ENCODE measurements at places on chromosomes 5 and 9.

- H3K27ac ChIP-seq = no peak overlapping the region
- no peak for DNase-seq
- no peaks in the 10 kb centered on the region for H3K4me1 ChIP-seq
Measured at GRCh38 chr5:83714810-83715209, 5.8 kb downstream of the HAPLN1 start.

DNA sequence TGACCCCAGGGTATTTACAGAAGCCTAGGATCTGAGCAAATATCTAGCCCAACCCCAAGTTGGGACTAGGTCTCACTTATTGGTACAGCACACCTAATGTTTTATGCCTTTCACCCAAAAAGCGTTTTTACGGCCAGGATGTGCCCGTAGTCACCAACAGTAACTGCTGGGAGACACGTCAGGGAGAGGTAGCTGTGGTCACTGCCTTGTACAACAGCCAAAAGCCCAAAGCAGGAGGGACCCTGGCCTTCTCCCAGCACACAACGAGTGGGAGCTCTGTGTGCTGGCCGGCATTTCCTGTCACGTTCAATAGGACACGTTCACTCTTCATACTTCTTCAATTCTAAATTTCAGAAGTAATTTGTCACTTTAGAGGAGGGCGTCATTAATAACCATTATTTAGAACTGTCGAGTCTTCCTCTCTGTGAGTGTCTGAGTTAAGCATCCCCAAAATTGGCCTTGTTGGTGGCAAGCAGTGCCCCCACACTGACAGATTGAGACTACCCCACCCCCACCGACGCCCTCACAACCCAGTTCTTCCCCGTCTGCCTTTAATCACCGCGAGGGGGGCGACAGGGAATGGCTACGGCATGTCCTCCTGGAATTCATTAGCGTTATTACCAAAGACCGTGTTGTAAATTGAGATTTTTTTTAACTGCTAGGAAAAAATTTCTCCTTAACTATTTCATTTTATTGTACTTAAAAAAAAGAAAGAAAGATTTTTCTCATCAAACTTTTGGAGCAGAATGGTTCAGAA, 80.7 kb downstream of the MVB12B start:
- no peaks in the 10 kb centered on the region for H3K27me3 ChIP-seq
- no peaks in the 10 kb centered on the region for H3K36me3 ChIP-seq
- no peak overlapping the region for H3K4me3 ChIP-seq
- no peak for DNase-seq
- peaks cover 13% of the 10 kb centered on the region for H3K4me1 ChIP-seq
- H3K27ac ChIP-seq = no peak overlapping the region

DNA sequence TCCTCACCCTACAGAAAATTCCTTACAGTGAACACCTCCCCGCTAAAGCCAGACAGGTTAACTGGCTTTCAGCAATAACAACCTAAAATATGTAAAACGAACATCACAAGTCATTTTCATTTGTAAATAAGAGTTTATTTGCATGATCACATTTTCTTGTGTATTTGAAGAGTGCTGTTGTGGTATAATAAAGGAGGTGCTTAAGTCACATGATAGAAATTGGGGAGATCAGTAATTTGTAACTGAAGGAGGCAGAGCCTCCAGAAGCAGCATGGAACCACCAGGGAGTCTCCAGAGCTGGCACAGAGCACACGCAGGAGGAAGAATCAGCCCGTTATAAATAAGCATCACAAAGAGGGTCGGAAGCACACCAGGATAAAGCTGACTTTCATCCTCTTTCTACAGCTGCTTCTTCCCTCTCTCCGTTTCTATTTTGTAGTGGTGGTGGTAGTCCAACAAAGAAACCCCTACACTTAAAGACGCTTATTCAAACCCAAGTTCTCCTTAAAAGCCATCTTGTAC, 210.6 kb downstream of the MAPKAP1 start:
- peaks cover 16% of the 10 kb centered on the region for H3K4me1 ChIP-seq
- no peak overlapping the region for H3K27ac ChIP-seq
- DNase-seq = no peak
- no peaks in the 10 kb centered on the region for H3K36me3 ChIP-seq

DNA sequence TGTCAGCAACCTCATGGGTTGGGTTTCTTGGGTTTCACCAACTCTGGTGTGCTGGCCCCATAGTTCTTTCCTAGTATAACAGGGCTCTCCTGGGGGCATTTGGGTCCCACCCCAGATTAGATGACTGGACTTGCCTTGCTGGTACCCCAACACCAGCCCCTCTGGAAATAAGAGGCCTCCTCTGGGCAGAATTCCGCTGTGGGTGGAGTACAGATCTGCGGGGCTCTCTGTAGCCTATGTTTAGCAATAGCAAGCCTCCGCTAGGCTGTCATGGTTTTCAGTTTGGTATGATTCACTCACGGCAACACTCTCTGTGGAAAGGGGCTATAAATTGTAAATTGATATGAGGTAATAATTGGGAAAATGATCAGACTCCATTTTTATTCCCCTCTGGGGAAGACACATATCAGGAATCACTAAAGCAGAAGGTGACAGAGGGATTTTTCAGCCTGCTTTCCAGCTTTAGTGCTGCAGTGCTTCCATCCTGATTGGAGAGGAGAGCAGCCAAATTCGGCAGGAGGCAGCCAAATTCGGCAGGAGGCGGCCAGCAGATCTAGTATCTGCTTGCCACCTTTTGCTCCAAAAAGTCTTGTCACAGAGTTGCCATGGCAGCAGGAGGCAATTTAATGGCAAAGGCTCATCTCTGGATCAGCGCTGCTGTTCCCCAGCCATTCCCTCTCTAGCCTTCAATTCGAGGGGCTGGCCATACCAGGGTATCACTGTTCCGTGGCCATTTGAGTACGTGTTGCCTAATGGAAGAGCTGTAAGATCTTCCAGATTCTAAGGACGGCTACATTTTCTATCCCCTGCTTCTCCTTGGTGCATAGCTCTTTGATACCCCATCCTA, 84.6 kb downstream of the SLC44A1 start:
- H3K4me3 ChIP-seq = no peak overlapping the region
- H3K36me3 ChIP-seq = no peaks in the 10 kb centered on the region
- H3K27me3 ChIP-seq = no peaks in the 10 kb centered on the region
- no peaks in the 10 kb centered on the region for H3K4me1 ChIP-seq
- H3K27ac ChIP-seq = no peak overlapping the region

- peaks cover 20% of the 10 kb centered on the region for H3K36me3 ChIP-seq
- H3K27me3 ChIP-seq = no peaks in the 10 kb centered on the region
- H3K4me3 ChIP-seq = peak overlapping the region; percentile 66
- peaks cover 30% of the 10 kb centered on the region for H3K4me1 ChIP-seq
- peak overlapping the region; percentile 83 for H3K27ac ChIP-seq
- no peak for DNase-seq
Measured at GRCh38 chr9:137087409-137087925, 682 bp downstream of the MAN1B1 start.

DNA sequence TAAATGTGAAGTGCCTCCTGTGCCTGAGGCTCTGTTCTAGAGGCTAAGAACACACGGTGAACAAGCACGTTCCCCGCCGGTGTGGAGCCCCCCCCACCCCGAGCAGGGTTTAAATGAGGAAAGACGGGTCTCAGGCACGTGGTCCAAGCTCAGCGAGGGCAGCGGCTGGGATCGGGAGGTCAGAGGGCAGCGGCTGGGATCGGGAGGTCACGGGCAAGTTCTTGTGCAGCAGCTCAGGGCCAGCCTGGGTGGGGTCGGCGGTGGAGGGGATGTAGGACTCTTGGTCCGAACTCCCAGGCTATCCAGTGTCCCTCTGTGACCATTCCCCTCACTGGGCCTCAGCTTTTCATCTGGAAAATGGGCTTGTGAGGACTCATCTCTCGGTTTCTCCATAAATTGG, 2.7 kb upstream of the GBGT1 start:
- no peaks in the 10 kb centered on the region for H3K4me1 ChIP-seq
- no peak for DNase-seq
- peaks cover 7% of the 10 kb centered on the region for H3K27me3 ChIP-seq
- H3K27ac ChIP-seq = no peak overlapping the region
- H3K4me3 ChIP-seq = no peak overlapping the region

DNA sequence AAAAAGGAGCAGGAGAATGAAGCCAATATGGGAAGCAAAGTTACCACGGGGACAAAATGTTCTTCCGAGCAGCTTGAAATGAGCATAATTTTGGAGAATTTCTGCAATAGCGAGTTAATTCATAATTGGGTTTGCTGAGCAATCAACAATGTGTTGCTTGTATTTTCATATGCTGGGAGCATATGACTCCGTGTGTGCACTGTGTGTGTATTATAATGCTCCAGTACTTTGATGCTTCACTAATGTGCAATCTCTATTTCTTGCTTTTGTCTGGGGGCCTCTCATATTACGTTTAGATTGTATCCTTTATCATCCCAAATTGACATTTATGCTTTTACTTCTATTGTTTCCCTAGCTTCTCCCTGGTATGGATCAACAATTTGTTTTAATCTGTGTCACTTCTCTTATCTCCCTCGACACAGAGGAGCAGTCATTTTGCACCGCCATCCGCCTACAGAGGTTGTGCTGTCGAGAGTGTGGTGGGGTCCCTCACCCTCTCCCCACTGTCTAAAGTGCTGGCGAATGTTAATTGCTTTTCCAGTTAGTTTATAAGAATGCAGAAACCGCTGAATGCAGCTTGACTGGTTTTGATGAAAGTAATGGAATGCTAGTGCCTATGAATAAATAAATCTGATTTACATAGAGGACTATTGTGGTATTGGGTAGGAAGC, 372.5 kb upstream of the WWC1 start:
- DNase-seq = no peak
- H3K36me3 ChIP-seq = no peaks in the 10 kb centered on the region
- H3K27me3 ChIP-seq = no peaks in the 10 kb centered on the region
- no peak overlapping the region for H3K27ac ChIP-seq

GRCh38 chr5:132460846-132461568, 29.6 kb downstream of the IRF1 start:
- DNase-seq = peak; percentile 49
- no peak overlapping the region for H3K27ac ChIP-seq
- peaks cover 56% of the 10 kb centered on the region for H3K4me1 ChIP-seq

GRCh38 chr9:116279230-116279629, 125.6 kb downstream of the PAPPA start:
- H3K4me3 ChIP-seq = no peak overlapping the region
- no peaks in the 10 kb centered on the region for H3K4me1 ChIP-seq
- H3K27me3 ChIP-seq = no peaks in the 10 kb centered on the region
- no peak for DNase-seq

DNA sequence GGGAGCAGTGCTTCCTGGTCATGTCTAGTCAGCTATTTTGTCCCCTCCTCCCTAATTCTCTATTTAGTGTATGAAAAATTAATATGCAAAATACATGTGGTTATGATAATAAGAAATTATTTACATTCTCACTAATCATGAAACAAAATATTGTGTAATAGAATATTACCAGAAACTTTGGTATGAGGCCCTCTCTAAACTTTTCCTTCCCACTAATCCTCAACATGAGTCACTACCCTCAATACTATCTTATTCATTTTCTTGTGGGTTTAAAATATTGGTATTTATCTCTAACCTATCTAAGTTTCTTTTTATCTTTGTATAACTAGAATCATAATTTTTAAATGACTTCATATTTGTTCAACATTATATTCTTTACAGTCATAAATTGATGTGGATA, 545.9 kb upstream of the PTPRD start:
- no peak for DNase-seq
- no peak overlapping the region for H3K4me3 ChIP-seq
- no peak overlapping the region for H3K27ac ChIP-seq
- no peaks in the 10 kb centered on the region for H3K36me3 ChIP-seq
- peaks cover 9% of the 10 kb centered on the region for H3K4me1 ChIP-seq

GRCh38 chr9:36037549-36038122, 923 bp downstream of the RECK start:
- no peak for DNase-seq
- peak overlapping the region; percentile 74 for H3K4me3 ChIP-seq
- H3K27ac ChIP-seq = peak overlapping the region; percentile 6
- H3K36me3 ChIP-seq = no peaks in the 10 kb centered on the region
- no peaks in the 10 kb centered on the region for H3K27me3 ChIP-seq

GRCh38 chr9:73370053-73370452, 218.4 kb downstream of the ANXA1 start:
- H3K36me3 ChIP-seq = no peaks in the 10 kb centered on the region
- H3K4me1 ChIP-seq = no peaks in the 10 kb centered on the region
- no peak overlapping the region for H3K4me3 ChIP-seq
- no peaks in the 10 kb centered on the region for H3K27me3 ChIP-seq

GRCh38 chr5:106610041-106610440, 1060.7 kb downstream of the EFNA5 start:
- H3K27me3 ChIP-seq = no peaks in the 10 kb centered on the region
- no peak for DNase-seq
- H3K27ac ChIP-seq = no peak overlapping the region
- no peaks in the 10 kb centered on the region for H3K4me1 ChIP-seq
- H3K36me3 ChIP-seq = no peaks in the 10 kb centered on the region

GRCh38 chr5:92513067-92513466, 1068.0 kb downstream of the NR2F1-AS1 start:
- H3K36me3 ChIP-seq = no peaks in the 10 kb centered on the region
- peak overlapping the region; percentile 20 for H3K27ac ChIP-seq
- no peaks in the 10 kb centered on the region for H3K27me3 ChIP-seq
- H3K4me1 ChIP-seq = peaks cover 4% of the 10 kb centered on the region

GRCh38 chr9:27184556-27185351, 75.7 kb downstream of the TEK start:
- peaks cover 30% of the 10 kb centered on the region for H3K4me1 ChIP-seq
- H3K36me3 ChIP-seq = no peaks in the 10 kb centered on the region
- no peak overlapping the region for H3K4me3 ChIP-seq
- no peak overlapping the region for H3K27ac ChIP-seq
- no peaks in the 10 kb centered on the region for H3K27me3 ChIP-seq

- H3K27me3 ChIP-seq = no peaks in the 10 kb centered on the region
- no peak overlapping the region for H3K27ac ChIP-seq
- DNase-seq = no peak
- no peaks in the 10 kb centered on the region for H3K4me1 ChIP-seq
- H3K36me3 ChIP-seq = no peaks in the 10 kb centered on the region
- H3K4me3 ChIP-seq = no peak overlapping the region
Measured at GRCh38 chr9:2664174-2665065, 42.8 kb downstream of the VLDLR start.

- H3K27ac ChIP-seq = no peak overlapping the region
- no peaks in the 10 kb centered on the region for H3K4me1 ChIP-seq
- no peaks in the 10 kb centered on the region for H3K27me3 ChIP-seq
Measured at GRCh38 chr9:133788819-133789717, 50.9 kb upstream of the SARDH start.

- no peaks in the 10 kb centered on the region for H3K27me3 ChIP-seq
- peaks cover 37% of the 10 kb centered on the region for H3K36me3 ChIP-seq
- no peak overlapping the region for H3K4me3 ChIP-seq
- H3K4me1 ChIP-seq = peaks cover 35% of the 10 kb centered on the region
- no peak for DNase-seq
Measured at GRCh38 chr5:150520747-150521521, 13.0 kb downstream of the NDST1 start.

DNA sequence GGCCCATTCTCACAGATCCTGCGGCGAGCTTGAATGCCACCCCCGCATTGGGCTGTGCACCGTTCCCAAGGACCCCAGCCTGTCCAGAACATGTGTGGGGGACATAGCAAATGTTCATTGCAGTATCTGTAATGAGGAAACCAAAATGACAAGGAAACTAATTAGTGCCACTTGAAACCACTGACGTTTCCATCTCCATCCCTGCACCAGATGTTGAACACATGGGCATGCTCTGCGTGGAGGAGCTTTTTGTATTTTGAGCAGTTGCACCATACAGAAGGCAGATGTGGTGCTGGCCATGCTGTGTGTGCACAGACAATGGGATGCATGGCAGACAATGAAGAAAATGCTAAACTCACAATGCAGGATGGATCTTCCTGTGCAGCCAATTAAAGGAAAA, 437.7 kb downstream of the SEMA5A start:
- DNase-seq = no peak
- H3K4me3 ChIP-seq = no peak overlapping the region
- H3K36me3 ChIP-seq = no peaks in the 10 kb centered on the region
- H3K27me3 ChIP-seq = no peaks in the 10 kb centered on the region
- peaks cover 11% of the 10 kb centered on the region for H3K4me1 ChIP-seq

GRCh38 chr5:65861830-65862241, 64.5 kb upstream of the ERBIN start:
- H3K4me1 ChIP-seq = peaks cover 20% of the 10 kb centered on the region
- peak; percentile 87 for DNase-seq
- H3K4me3 ChIP-seq = no peak overlapping the region
- H3K36me3 ChIP-seq = no peaks in the 10 kb centered on the region
- H3K27ac ChIP-seq = peak overlapping the region; percentile 97

All from RWPE2 (cell line).